ENCODE measurements at places on chromosomes 7 and 10.

DNA sequence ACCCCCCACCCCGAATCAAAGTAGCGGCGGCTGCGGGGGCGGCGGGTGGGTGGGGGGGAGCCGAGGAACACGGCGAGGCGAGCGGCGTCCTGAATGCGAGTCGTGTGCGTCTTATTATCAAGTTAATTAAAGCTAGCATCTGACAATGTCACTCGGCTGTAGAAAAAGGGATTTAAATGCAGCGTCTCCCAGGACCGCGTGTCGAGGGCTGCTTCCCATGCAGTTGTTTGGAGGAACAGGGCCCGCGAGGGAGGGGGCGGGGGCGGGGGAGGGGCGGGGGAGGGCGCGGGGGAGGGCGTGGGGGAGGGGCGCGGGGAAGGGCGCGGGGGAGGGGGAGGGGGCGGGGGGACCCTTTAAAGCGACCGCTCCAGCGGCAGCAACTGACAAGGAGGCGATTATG, 2.7 kb upstream of the UNCX start:
- DNase-seq = no peak

GRCh38 chr7:101553018-101553770, 75.9 kb downstream of the MYL10 start:
- no peak for DNase-seq

GRCh38 chr10:3201796-3202195, 29.2 kb upstream of the PITRM1 start:
- no peak for DNase-seq

GRCh38 chr7:151704960-151705635, 171.8 kb downstream of the PRKAG2 start:
- no peak for DNase-seq

All from activated CD8-positive, alpha-beta memory T cell treated with anti-CD3 and anti-CD28 coated beads for 1 hour (primary cell).